Stimulated activated naive CD4-positive, alpha-beta T cell (primary cell): ENCODE measurements at places on chromosomes 1 and 21.

DNA sequence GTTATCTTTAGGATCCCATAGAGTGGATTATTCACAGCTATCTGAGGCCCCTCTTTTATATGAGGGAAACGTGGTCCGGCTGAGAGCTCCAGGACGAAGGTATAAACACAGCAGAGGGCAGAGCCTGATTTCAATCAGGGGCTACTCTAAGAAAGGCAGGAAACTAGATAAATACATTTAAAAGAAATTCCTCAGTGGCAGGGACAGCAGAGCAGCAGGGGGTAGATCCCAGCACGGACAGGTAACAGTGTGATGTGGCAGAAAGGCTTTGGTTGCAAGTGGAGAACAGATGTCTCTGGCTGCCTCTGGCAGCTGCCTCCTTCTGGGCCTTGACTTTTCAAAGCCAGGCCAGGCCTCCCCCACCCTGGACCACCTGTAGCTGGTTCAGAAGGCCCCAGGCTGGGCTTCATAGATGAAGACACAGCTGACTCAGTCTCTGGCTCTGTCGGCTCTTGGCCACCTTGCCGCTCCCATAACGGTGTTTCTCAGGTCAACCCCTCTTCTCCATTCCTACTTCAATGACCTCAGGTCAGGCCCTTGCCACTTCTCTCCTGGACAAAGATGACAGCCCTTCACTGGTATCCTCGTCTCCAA lies 43.8 kb downstream of the FAM78B start:
- DNase-seq = no peak

- no peak for DNase-seq
These were observed 6.9 kb upstream of the HLX start for GRCh38 chr1:220872296-220872695.

DNA sequence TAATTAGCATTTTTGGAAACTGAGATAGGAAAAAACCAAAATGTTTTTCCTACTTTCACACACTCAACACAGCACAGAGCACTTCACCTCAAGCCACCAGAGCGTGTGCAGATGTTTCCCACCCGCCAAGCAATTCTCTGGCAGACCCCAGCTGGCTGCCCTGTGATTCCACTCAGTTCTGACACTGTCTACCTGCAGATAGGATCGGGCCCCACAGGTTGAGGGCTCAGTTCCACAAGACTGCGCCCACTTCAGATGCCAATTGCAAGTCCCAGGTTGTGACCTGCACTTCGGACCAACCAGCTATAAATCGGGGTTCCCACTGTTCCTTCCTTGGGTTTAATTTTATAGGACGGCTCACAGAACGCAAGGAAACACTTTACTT lies 9.9 kb downstream of the KIAA1614 start:
- DNase-seq = no peak

GRCh38 chr1:112905395-112906149 lies 50.4 kb downstream of the SLC16A1 start:
- DNase-seq = no peak

GRCh38 chr1:41641475-41641814 lies 157.0 kb upstream of the EDN2 start:
- no peak for DNase-seq

GRCh38 chr21:28867401-28867800 lies 125.3 kb downstream of the LTN1 start:
- DNase-seq = no peak

- DNase-seq = no peak
These were observed 68.7 kb upstream of the ROR1 start for GRCh38 chr1:63705078-63705477.

GRCh38 chr1:44531785-44532566 lies 126.9 kb downstream of the RNF220 start:
- no peak for DNase-seq

GRCh38 chr1:226921504-226921903 lies 18.6 kb upstream of the COQ8A start:
- no peak for DNase-seq

GRCh38 chr1:225684741-225685140 lies 31.8 kb upstream of the ENAH start:
- DNase-seq = no peak

DNA sequence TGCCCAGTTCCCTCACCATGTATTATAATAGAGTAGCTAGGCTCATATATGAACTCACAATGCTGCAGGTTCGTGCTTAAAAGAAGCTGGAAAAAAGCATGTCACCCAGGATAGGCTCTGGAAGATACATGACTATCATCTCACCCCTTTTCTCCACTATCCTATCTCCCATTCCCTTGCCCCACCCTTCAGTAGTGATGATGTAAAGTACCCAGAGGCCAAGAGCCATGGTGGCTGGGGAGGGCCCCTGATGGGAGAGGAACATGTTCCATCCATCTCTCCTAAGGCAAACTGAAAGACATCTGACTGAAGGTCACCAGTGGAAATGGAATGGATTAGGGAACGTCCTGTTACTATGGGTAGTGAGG lies 20.3 kb upstream of the RBBP5 start:
- no peak for DNase-seq

GRCh38 chr1:27431601-27431940 lies 39.1 kb downstream of the GPR3 start:
- DNase-seq = no peak

DNA sequence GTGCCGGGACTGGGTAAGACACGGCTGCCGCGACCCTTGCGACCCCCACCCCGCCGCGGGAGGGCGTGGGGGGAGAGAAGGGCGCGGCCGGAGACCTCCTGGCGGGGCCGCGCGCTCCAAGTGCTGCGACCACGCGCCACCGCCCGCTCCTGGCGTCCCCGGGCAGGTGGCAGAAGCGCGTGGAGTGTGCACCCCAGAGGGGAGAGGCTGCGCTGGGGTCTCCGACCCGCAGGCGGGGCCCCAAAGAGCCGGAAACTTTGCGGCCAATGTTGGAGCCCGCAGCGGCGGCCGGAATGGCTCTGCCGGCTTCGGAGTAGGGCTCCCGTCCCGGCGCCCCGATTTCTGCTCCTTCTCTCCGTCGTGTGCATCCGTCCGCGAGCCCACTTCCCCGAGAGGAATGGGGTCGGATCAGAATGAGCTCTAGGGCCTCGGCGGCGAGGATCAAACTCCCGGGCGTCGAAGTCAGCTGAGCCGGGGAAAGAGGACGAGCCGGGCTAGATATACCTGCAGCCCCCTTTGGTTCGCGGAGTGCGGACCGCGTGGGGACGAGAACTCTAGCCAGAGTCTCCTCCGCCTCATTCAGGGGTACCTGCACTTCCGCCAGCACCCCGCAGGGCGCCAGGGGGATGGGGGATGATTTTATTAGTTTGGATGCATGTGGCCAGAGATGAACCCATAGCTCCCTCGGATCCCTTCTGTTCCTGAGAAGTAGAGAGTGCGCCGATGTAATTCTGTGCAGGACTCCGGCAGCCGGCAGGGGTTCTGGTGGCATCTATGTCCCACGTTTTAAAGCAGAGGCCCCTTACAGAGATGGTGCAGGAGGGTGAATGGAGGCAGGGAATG lies 751 bp downstream of the STUM start:
- no peak for DNase-seq

DNA sequence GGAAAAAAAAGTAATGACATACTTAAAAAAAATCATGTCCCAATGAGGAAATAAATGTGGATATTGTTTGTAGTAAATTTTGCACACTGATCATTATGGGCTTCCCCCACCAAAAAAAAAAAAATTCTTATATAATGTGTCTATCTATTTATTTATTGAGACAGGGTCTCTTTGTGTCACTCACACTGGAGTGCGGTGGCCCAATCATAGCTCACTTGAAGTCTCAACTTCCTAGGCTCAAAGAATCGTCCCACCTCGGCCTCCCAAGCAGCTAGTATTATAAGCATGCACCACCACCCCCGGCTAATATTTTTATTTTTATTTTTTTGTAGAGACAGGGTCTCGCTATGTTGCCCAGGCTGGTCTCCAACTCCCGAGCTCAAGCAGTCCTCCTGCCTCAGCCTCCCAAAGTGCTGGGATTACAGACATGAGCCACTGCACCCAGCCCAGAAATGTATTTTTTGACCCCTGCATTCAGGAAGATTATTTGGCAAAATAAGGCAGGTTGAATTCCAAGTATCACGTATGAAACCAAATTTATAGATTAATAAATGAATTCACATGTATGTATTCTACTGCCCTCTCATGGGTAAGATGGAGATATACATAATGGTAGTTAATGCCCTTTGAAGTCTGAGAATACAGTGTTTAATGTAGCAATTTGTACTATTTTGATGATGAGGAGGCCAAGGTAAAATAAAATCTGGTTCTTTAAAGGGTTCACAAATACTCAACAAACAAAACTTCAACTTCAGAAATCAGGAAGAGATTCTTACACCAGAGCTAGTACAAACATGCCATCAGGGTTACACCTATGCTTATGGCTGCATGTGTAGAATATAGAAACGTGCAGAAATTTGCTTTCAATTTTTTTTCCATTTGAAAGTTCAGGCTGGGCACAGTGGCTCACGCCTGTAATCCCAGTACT lies 1.4 kb upstream of the DENND2C start:
- no peak for DNase-seq

- DNase-seq = peak; percentile 11
These were observed 1.3 kb downstream of the TGFBR3 start for GRCh38 chr1:91884459-91885212.

- no peak for DNase-seq
These were observed 147.0 kb downstream of the NRIP1 start for GRCh38 chr21:14917762-14918161.

GRCh38 chr1:241271427-241271826 lies 85.6 kb downstream of the RGS7 start:
- no peak for DNase-seq

DNA sequence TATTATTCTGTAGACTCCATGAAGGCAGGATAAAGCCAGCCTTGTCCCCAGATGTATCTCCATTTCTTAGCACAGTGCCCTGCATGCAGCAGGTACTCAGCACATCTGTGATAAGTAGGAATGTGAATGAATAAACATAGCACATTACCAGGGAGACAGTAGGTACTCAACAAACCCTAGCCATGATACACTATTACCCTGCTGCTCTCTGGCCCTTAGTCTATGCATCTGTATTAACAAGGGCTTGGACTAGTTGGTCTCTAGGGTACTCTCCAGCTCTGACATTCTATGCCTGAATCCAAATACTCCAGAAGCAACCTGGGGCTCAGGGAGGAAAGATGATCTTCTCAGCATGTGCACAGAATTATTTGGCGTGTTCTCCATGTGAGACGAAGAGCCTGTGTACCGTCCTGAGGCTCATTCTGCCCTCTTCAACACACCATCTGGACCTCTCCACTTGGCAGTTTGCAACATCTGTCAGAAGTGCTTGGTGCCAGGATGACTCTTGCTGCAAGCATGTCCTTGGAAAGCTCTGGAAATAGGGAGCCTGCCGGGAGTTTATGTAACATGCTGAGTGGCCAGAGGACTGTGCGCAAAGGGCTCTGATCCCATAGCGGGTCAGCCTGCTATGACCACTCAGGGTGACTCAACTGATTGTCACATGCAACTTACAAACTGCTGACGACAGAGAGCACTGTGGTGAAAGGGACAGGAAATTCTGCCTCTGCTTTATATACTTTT lies 228.2 kb upstream of the USP24 start:
- no peak for DNase-seq

- no peak for DNase-seq
These were observed 12.8 kb downstream of the SH3BP5L start for GRCh38 chr1:248812736-248813425.
